ENCODE measurements at places on chromosomes 7 and 10.

DNA sequence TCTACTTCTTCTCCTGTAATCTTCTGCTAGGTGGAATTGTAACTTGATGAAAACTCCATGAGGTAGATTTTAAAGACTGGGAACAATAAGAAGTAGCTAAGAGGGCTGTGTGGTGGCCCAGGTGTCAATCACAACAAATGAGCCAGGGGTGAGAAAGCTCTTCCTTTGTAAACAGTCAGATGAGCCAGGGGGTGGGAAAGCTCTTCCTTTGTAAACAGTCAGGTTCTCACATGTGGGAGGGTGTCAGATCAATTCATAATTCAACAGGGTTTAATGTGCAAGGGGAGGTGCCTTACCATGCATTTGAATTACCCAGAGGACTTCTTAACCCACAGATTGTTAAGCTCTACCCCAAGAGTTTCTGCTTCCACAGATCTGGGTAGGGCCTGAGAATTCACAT is 312.4 kb upstream of the AUTS2 start:
- DNase-seq, result no peak

GRCh38 chr7:137003086-137003485 is 134.6 kb downstream of the CHRM2 start:
- no peak for DNase-seq

DNA sequence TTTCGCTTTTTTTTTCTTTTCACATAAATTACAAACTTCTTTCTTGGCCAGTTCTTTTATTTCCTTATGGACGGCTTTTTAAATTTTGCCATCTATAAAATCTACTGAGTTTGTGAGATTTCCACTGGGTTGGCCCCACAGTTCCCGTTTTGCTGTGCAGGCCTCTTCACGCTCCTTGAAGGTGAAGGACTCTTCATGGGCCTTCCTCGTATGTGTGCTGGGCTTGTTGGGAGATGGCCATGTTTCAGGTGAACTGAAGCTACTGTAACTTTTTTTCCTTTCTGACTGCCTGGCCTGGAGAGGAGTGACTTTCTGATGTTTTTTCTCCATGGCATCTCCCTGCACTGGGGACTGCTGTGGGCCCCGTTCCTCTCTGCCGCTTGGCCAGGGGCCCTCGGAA is 262.4 kb downstream of the COBL start:
- no peak for DNase-seq

GRCh38 chr7:16914771-16915170 is 33.0 kb upstream of the AGR3 start:
- DNase-seq, result no peak

DNA sequence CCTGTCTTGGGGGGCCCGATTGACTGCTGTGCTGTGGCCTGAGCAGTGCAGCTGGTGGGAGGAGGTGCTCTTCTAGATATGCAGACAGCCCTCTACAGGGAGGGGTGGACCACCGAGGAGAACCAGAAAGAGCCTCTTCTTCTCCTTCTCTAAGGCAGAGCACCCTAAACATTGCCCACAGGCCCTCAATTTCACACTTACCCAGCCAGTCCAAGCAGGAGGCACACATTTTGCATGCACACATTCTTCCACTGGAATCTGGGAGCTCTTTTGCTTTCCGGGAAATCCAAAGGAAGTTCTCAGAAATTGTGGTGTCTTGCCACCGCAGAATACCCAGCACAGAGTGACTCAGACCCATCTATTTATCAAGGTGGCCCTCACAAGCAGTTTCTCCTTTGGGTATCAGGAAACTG is 45.8 kb downstream of the EEPD1 start:
- no peak for DNase-seq

- peak; percentile 17 for DNase-seq
Observed at GRCh38 chr10:117442944-117443685, 67.9 kb upstream of the PDZD8 start.

DNA sequence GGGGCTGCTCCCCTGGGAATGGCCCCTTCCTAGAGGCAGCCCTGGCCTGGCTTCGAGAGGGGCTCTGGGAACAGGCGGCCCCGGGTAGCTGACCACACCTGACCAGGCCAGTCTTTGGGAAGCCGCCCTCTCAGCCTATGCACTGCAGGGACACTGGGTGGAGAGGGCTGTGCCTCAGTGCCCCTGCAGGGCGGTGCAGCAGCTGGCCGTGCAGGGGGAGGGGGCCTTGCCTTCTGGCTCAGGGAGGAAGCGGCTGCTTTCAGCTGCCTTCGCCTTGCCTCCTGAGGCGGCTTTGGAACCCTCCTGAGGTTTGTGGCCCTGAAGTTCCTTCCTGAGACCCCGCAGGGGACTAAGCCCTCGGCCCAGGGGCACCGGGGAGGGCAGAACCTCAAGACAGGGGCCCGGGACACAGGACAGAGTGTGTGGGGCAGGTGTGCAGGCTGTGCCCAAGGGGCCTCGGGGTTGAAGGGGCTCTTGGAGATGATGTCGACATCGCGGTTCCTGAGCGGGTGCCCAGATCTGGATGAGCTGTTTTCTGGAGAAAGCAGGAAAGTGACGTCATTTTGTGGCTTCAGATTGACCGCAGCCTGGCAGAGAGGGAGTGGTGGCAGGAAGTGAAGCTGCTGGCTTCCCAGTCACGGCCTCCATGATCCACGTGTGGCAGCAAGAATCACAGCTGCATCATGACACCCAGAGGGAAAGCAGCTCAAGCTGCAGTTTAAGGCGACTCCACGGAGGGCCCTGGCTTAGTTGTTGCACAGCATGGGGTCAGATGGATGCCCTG is 17.7 kb downstream of the ADAM8 start:
- peak; percentile 50 for DNase-seq

DNA sequence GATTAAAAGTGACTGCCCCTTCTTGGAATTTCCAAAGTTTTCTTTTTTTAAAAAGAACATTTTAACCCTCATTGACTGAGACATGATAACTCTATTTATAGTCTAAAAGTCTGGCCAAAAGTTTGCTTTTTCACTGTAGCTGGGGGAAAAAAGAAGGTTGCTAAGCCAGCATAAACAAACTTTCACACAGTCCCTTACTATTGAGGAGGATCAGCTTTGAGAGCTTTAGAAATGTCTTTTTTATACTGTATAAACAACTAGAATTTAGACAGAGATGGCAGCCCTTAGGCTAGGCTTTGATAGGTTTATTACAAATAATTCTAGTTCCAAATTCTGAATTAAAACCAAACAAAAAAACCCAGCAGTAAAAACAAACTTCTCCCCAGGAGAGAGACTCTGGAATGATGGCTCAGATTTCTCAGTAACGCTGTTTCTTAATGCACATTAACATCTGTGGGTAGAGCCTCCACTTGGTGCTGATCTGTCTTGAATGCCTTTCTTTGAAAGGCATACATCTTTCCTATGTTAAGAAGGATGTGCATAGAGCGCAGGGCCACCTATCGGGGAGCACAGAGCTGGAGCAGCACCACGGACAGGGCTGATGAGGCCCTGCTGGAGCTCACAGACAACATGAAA is 100.9 kb upstream of the PDLIM1 start:
- DNase-seq, result no peak

GRCh38 chr10:79159785-79160184 is 91.0 kb downstream of the ZMIZ1 start:
- DNase-seq, result no peak

- DNase-seq, result no peak
Observed at GRCh38 chr7:84091318-84091717, 103.3 kb downstream of the SEMA3A start.

- no peak for DNase-seq
Observed at GRCh38 chr7:20796500-20796899, 9.8 kb upstream of the SP8 start.

DNA sequence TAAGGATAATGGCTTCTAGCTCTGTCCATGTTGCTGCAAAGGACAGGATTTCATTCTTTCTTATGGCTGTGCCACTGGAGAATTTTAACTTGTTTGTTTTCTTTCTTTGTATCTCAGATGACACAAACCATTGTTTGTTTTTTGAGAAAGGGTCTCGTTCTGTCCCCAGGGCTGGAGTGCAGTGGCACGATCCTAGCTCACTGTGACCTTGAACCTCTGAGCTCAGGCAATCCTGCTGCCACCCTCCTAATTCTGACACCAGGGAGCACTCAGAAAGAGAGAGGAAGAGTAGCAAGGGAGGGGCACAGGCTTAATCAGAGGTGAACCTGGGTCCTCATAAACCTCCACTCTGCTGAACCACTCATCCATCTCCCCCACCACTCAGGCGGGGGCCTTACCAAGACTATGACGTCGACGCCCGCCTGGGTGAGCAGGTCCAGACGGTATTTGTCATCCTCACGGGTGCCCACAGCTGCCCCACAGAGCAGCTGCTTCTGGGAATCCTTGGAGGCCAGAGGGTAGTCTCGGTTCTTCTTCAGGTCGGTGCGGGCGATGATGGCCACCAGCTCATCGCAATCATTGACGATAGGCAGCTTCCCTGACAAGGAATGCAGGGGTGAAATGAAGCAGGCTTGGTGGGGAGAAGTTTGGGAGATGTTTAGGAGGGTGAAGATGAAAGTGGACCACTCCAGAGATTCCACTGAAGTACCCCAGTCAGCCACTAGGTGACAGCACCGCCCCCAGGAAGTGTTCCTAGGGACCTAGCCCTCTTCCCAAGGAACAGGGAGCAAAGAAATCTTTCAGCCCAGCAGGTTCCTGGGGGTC is 11.6 kb downstream of the IMPDH1 start:
- DNase-seq, result no peak

GRCh38 chr7:127598318-127598717 is 4.8 kb downstream of the FSCN3 start:
- no peak for DNase-seq

DNA sequence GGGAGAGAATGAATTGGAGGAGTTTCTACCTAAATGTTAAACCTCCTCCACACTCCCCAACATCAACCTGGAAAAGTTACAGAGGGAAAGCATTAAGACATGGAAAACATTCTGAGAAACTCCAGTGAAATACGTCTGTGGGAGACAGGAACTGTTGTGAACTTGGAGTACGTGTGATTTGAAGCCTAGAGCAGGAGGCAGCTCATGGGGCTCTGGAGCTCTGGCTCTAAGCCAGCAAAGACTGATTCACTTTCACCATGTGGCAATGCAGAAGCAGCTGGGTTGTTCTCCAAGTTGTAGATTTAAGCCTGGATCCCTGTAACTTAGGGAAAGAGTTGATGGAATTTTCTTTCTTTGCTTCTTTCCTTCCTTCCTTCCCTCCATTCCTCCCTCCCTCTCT is 503.2 kb downstream of the NRG3 start:
- no peak for DNase-seq

DNA sequence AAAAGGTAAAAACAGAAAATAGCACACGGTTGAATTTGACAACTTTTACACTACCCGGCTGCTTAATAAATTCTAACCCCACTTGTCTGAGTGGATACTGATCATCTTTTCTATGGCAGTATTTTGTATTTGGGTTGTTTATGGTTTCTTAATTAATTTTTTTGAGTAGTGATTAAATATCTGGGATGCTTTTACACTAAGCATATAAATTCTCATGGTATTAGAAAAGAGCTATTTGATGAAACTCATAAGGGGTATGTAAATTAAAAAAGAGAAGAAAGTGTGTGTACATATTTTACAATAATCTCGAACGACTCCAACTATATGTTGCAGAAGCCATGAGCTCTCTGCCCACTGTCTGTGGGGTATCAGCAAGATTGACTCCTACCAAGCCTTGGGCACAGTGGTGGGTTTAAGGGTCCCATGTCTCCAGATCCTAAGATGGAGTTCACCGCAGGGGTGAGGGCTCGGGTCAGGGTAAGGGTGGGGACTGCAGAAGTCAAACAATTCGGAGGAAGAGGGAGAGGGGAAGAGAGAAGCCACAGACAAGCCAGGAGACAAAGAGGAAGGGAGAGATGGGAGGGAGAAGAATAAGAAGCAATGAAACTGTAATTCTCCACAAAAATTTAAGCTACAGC is 7.6 kb upstream of the HOXA13 start:
- DNase-seq, result no peak

DNA sequence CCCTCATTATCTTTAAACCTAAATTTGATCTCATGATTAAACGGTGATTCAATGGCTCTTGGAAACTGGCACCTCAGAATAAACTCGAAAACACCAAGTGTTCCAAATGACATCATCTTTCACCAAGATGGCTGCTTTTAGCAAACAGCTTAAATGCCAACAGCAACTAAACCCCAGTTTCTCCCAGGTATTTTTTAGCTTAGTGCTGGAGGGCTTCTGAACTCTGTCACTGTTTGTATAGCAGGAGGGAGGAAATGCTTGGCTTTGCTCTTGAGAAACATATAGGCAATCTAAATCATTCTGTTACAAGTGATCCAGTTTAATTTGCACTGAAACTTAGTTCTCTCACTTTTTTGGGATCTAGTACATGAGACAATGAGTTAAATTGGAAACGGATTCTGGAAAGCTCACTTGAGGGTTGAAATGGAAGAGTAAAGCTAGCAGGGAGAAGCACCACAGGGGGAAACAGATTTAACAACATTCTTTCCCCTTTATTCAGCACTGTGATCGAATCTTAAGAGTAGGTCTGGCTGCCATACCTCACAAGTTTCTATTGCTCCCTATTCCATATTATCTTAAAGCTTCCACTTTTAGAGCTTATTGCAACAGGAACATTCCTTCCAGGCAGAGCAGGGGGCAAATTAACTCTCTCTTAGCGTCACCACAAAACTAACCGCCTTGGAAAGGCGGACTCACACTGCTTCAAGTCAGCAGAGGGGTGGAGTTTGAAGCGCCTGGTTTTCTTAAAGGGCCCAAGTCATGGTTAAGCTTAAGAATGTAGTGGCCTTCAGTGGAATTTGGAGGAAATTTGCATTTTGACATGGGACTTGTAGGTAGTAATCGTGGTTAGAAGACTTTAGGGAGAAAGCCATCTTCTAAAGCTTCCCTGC is 1.8 kb upstream of the CCDC6 start:
- DNase-seq, result no peak

DNA sequence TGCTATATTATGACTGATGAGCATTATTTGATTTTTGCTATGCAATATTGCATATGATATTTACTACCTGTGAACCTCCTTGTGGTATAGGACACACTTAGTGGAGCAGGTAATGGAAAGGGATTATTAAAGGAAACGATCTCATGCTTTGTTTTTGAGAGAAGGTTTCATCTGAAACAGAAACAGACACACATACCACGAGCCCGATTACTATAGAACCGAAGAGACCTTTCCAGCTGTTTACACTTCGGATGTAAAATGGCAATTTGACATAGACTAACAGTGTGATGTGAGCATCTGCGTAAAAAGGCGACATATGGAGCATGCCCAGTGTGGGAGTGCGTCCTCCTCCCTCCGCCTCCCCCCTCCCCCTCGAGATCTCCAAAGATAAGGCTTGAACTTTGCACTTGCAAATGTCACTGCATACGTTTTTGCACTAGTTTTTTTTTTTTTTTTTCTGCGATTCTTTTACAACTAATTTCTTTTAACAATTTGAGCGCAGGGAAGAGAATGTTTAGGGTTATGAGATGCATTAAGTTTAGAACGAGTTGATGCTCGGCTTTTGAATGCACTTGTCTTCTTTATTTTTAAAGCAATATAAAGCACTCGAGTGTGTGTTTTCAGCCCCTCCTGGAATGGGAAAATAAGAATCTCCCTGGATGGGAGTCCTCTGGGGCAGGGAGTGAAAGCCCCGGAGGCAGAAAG is 251.0 kb downstream of the NSUN6 start:
- DNase-seq, result no peak

DNA sequence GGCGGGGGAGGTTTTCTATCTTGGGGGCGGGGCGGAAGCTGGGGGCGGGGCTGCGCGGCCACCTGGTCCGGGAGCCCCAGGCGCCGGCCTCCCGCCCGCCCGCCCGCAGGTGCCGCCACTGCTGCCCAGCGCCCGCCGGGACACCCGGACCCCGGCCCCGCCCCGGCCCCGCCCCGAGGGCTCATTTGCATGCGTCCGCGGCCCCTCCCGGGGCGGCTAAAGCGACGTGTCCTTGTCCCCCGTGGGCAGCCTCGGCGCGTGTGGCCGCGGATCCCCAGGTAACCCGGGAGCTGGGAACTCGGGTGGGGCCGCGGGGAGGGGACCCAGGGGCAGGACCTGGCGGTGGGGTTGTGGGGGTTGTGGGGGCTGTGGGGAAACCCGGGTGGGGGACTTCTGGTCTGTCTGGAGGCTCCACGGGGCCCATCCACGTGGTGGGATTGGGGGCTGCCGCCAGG is at the start of gene BHLHA15:
BHLHA15 (plus strand) TSS at position 219 of the 455 bp plus-strand sequence. CDS start 871 bp downstream, outside the sequence.
- DNase-seq, result no peak

All from stimulated activated CD4-positive, alpha-beta T cell treated with anti-CD3 and anti-CD28 coated beads, Interleukin-1b, Interleukin-23, amount 100 ng/mL, for 1 hour (primary cell).